ENCODE measurements at places on chromosomes 3 and 15. TPM values are rescaled to one million over a fixed set of nuclear protein-coding genes. Genes with fewer than 3 reads are reported as not detected.

DNA sequence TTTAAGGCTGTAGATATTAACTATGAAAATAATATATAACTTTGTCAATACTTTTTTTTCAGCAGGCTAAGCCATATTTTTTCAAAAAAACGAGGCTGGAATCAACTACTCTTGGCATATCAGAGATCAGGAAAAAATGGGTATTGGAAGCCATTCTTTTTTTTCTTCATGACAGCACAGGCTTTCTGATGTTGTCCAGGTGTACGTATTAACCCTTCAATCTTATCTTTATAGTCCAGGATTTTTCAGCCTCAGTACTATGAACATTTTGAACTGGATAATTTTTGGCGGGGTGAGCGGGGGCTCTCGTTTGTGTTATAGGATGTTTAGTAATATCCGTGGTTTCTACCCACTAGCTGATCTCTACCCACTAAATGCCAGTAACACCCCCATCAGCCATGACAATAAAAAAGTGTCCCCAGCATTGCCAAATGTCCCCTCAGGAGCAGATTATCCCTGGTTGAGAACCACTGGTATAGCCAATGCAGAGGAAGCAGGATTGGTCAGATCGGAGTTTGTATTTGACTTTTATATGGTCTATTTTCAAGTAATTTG is 52.0 kb downstream of the PLCL2 start:
- DNase-seq: no peak

DNA sequence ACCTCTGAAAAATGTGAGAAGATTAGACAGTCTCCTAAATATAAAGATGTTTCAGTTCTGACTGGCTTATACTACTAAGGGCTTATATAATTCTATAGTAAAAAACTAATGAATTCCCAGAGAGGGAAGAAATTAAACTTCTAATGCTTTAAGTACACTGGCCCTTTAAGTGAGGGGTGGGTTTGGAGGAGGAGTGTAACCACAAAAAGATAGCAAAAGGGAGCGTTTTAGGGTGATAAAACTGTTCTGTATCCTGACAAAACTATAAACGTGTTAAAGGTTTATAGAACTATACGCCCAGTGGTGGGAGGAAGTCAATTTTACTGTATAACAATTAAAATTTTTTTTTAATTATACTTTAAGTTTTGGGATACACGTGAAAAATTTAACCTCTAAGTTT is 45.8 kb downstream of the CEP152 start:
- DNase-seq: no peak

The CPLX3 gene
- not detected for total RNA-seq

GRCh38 chr15:82159922-82160321 is 102.6 kb downstream of the EFL1 start:
- DNase-seq: no peak

DNA sequence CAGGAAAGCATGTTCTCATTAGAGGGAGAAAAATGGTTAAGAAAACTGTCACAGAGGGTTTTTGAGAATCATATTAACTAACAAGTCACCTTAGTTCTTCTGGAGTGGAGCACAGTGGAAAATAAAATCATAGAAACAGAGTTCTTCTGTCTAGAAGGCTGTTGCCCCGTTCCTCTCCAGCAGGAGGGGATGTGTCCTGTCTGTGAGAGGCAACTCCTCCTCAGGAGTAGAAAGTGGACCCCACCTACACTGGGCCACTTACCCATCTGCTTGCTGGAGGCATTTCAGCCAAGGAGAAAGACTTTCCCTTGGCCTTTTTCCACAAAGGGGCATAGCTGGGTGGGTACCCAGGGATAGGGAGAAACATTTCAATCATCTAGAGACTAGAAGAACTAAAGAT is 106.6 kb downstream of the SSR3 start:
- no peak for DNase-seq

- DNase-seq: no peak
These were observed 1.6 kb downstream of the NXPE3 start for GRCh38 chr3:101780661-101781060.

DNA sequence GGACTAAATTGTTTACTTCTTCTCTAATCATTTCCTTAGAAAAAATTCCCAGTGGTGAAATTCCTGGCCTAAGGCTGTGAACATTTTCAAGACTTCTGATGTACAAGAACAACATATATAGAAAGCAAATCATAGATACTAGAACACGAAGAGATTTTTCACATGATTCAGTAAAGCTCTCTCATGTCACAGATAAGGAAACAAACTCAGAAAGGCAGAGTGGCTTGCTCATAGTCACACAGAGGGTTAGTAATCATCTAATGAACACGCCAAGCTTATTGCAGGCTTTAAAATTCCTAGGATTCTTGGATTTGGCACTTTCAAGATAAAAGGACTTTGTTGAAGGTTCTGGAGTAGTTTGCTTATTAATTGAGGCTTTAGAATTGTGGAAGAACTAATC is 26.2 kb downstream of the CRTAP start:
- DNase-seq: no peak

- DNase-seq: no peak
These were observed 2.3 kb downstream of the EIF2AK4 start for GRCh38 chr15:39936187-39936586.

The CIDEC gene
- 0.83 TPM for total RNA-seq

DNA sequence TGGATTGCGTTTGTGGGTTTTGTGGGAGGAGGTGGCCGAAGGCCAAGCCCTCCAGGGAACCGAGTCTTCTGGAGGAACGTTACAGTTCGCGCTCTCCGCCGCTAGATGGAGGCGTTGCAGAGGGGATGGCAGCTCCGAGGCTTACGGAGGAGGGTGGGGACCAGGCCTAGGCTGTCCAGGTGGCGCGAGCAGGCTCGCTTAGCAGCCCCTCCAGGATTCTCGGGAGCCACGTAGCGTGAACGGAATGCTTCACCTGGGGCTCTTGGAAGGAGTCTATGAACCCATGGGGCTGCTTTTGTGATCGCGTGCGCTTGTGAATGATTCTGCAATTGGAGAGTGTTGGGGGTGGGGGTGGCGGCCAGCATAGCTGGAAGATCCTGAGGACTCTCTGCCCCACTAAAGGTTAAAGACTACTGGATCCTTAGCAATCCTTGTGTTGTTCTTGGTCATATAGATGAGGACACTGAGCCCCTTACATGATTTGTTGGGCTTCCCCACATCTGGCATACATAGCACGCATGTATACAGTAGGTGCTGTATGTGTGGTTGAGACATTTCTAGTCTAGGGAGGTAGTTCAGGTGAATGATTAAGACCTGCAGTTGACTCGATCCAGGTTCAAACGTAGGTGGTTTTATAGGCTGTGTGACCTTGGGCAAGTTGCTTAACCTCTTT is 25.7 kb downstream of the FAM3D start:
- peak; percentile 72 for DNase-seq

DNA sequence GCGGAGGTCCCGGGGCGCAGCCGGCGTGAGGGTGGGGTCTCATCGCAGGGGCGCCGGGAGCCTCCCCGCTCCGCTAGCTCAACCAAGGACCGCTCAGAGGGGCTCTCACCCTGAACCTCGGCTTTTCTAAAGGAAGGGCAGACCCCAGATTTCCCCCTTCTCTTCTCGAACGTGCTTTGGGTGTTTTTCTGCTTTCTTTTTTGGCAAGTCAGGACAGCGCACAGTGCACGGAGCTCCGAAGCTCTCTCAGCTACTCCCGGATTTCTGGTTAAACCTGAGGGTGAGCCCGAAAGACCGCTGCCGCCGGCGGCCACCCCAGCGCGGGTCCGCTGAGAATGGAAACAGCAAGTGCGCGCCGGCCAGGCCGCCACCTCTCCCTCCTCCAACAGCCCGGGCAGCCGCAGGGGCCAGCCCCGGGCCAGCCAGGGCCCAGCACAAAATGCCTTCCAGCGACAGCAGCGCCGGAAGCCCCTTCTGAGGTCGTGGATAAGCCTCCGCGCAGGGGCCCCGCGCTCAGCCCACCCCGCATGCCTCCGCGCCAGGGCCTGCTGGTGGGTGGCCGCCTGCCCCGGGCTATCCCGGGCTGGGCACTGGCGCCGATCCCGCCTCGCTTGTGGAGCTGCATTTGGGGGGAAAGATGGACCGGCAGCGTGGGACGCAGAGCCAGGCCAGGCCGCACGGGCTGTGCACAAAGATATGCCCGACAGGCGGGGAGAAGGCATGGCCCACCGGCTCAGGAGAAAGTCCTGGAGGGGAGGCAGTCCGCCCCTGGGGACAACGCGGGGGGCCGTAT is 8.2 kb upstream of the OCA2 start:
- no peak for DNase-seq

DNA sequence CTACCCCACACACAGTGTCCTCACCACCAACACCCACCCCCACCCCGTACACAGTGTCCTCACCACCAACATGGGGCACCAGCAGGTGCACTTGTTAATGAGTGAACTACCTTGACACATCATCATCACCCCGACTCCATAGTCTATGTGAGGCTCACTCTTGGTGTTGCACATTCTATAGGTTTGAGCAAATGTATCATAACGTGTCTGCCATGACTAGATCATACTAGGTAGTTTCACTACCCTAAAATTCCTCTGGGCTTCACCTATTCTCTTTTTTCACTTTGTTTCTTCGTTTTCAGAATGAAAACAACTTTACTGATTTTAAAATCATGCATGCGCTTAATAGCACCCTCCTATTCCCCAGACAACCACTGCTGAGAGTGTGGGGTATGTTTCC is 102.6 kb upstream of the SLC6A6 start:
- no peak for DNase-seq

DNA sequence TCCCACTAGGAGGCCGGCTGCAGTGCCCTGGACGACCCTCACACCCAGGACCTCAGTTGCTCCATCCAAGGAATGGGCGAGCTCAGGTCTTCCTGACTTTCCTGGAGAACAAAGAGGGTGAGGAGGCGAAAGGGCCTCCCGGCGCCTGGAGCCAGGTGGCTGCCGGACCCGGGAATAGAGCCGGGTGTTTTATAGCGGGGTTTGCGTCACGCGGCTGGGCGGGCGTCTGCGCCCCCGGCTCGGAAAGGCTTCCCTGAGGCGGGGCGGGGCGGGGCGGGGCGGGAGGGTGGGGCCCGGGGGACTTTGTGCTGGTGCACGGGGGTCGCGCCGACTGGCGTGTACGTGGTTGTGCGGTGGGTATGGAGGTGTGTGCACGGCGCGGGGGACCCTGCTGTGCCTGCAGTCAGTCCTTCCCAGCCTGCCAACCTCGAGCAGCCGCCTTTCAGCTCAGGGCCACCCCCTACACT is 4.6 kb upstream of the PRKCD start:
- DNase-seq: no peak

- no peak for DNase-seq
These were observed 6.9 kb upstream of the CFAP20DC start for GRCh38 chr3:59056706-59057105.

The CCDC13 gene
- total RNA-seq: 1.6 TPM

DNA sequence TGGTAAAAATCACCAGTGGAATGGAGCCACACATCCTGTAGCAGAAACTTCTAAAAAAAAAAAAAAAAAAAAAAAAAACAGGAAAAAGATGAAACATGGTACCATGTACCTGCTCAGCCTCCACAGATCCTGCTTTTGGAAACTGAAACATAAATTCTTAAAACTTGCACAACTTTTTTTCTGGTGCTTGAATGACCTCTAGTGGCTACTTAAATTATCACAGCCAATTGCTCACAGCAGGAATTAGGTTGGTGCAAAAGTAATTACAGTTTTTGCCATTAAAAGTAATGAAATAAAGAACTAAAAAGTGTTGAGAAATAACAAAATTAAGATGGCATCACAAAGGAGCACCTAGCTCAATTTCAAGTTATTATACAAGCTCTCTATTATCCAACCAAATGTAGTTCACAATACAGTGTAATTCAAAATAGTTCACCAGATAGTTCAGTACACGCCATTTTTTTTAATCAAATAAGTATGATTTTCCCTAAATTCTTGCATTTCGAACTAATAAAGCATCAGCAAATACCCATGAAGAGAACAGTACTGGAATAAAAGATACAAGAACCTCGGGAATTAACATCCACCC is 80.6 kb downstream of the ULK4 start:
- DNase-seq: no peak

The WNT7A gene
- total RNA-seq: not detected

DNA sequence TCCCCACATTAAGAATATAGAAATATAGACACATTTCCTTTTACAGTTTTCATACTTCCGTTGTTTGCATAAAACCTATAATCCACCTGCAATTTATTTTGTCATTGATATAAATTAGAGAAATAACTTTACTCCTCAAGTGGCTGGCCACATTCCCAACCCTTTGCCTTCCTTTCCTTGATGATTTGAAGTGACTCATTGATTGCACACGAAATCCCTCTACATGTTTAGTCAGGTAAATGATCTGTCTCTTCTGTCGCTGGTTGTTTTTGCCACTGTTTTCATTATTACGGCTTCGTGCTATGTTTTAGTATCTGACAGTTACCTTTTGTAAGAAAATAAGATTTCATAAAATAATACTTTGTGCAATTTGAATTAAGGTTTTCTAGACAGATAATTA is 272.2 kb upstream of the NR2E3 start:
- DNase-seq: no peak

- DNase-seq: no peak
These were observed 54.5 kb downstream of the IQSEC1 start for GRCh38 chr3:13018561-13019242.

The PP2D1 gene
- not detected for total RNA-seq

GRCh38 chr3:11400213-11400612 is 128.0 kb downstream of the ATG7 start:
- no peak for DNase-seq
